ENCODE measurements at places on chromosomes 2 and 18.

- no peak for DNase-seq
Measured at GRCh38 chr2:200486529-200486928, 23.3 kb downstream of the KCTD18 start.

- DNase-seq: no peak
Measured at GRCh38 chr2:53021292-53021691, 746.3 kb upstream of the CHAC2 start.

GRCh38 chr2:174326161-174327020 lies 8.4 kb upstream of the SP9 start:
- DNase-seq: no peak

GRCh38 chr2:126753501-126754212 lies 97.7 kb downstream of the GYPC start:
- no peak for DNase-seq

DNA sequence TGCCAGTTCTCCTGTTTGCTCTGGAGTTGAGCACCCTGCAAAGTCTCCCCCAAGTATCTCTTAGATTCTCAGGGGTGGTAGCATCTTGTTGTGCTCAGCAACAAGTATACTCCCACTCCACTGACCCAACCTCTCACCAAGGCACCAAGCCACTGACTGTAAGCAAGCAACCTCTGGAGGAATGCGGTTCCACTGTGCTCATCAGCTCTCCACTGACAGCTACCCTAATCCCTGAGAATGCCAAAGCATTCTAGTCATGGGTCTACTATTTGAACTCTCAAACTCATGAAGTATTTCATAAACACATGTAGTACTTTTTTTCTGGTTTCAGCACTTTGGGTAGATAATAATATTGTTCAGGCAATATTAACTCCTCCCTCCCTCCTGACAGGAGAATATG lies 170.0 kb downstream of the EPHA4 start:
- no peak for DNase-seq

- no peak for DNase-seq
Measured at GRCh38 chr2:170087413-170087793, 90.5 kb upstream of the MYO3B start.

- no peak for DNase-seq
Measured at GRCh38 chr18:8375249-8375648, 234.0 kb upstream of the RAB12 start.

GRCh38 chr2:112626604-112627059 lies 19.1 kb upstream of the SLC20A1 start:
- DNase-seq: peak; percentile 77

DNA sequence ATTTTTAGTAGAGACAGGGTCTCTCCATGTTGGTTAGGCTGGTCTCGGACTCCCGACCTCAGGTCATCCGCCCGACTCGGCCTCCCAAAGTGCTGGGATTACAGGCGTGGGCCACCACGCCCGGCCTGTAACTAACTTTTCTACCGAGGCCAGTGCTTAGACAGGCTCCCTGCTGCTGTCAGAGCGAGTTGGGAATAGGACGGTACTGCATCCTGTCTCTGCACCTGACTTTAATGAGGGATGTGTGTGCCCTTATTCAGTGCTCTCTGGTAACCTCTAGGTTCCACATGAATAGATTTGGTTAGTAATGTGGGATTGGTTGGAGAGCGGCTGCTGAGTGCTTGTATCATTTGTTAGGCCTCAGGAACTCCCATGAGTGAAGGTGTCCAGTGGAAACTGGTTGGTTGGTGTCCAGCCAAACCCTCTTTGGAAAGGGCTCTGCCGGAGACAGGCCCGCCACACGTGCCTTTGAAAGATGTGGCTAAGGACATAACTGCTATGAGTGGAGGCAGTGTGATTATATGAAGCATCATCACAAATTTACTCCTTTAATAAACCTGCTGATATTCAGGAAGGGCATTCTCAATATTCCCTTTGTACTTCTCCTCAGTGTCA lies 36.6 kb downstream of the MYOM1 start:
- no peak for DNase-seq

- DNase-seq: no peak
Measured at GRCh38 chr2:46306988-46307655, 9.9 kb downstream of the EPAS1 start.

- no peak for DNase-seq
Measured at GRCh38 chr2:45180033-45180746, 170.9 kb upstream of the SIX2 start.

DNA sequence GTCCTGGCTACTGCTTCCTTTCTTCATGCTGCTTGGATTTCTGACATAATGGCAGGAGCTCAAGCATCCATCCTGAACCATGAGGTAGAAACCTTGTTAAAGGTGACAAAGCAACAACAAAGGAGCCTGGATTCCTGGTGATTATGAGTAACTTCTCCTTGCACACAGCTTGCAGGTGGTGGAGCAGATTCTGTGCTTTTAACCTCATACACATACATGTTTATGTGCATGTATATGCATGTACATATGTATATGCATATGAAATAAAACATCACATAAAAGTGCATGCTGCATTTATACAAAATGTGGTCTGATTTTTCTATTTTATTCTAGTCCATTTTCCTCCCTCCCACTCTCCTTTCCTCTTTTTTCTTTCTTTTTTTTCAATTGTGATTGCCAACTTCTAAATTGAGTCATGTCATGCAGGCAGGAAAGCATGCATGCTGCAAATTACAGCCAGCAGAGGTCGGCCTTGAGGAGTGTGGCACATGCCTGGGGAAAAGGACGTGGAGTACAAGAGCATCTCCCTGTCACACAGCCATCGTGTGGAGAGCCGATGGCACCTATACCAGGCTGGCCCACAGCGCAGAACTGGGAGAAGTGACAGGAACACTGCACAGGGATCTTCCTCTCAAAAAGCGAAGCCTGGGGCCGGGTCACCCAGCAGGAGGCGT lies 17.9 kb downstream of the LCT start:
- DNase-seq: peak; percentile 85

DNA sequence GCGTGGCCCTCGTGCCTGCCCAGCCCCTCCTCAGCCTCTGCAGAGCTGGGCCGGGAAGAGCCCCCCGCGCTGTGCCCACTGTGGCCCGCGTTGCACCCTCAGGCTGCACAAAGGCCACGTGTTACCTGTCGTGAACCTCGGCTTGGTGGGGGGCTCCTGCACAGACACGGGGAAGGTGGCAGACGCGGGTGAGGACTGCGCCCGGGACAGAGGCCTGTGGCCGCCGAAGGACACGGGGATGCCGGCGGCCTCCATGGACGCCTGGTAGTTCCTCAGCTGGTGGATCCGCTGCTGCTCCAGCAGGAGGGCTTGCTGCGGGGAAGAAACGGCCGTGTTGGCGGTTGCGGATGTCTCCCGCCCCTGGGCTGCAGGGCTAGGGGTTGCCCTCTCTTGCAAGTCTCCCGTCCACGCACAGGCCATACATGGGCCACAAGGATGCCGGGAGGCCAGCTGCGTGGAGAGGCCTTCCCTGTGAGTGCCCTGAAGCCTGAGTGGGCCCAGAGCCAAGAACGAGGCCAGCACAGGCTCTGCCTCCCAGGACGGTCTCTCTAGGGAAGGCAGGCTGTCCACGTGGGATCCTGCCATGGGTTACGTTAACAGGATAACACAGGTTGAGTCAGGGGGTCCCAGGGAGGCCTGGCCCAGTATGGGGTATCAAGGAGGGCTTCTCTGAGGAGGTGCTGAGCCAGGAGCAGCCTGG lies 263.7 kb downstream of the TWIST2 start:
- DNase-seq: no peak

- DNase-seq: no peak
Measured at GRCh38 chr2:170869036-170869435, 52.3 kb downstream of the GAD1 start.

- no peak for DNase-seq
Measured at GRCh38 chr2:136049991-136050920, 64.8 kb upstream of the DARS1 start.

All from activated CD4-positive, alpha-beta T cell treated with anti-CD3 and anti-CD28 coated beads, Interleukin-10, Interleukin-2, amounts not matched to agents 100 ng/mL and 50 ng/mL, durations not matched to agents 16 hours and 8 hours (primary cell).